ENCODE measurements at places on chromosomes 13 and 19. TPM values are rescaled to one million over a fixed set of nuclear protein-coding genes. Genes with fewer than 3 reads are reported as not detected.

DNA sequence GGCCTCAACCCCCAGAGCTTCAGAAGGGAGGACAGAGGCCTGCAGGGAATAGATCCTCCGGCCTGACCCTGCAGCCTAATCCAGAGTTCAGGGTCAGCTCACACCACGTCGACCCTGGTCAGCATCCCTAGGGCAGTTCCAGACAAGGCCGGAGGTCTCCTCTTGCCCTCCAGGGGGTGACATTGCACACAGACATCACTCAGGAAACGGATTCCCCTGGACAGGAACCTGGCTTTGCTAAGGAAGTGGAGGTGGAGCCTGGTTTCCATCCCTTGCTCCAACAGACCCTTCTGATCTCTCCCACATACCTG is 969 bp upstream of the CEACAM5 start:
- DNase-seq: no peak

- DNase-seq: no peak
These were observed at the start of gene NKG7 for GRCh38 chr19:51372649-51373504. TSS of gene NKG7 (minus strand) at chr19:51372654. CDS start at chr19:51372535, 119 bp downstream.

BCL3 gene
- 30.0 TPM for total RNA-seq

DNA sequence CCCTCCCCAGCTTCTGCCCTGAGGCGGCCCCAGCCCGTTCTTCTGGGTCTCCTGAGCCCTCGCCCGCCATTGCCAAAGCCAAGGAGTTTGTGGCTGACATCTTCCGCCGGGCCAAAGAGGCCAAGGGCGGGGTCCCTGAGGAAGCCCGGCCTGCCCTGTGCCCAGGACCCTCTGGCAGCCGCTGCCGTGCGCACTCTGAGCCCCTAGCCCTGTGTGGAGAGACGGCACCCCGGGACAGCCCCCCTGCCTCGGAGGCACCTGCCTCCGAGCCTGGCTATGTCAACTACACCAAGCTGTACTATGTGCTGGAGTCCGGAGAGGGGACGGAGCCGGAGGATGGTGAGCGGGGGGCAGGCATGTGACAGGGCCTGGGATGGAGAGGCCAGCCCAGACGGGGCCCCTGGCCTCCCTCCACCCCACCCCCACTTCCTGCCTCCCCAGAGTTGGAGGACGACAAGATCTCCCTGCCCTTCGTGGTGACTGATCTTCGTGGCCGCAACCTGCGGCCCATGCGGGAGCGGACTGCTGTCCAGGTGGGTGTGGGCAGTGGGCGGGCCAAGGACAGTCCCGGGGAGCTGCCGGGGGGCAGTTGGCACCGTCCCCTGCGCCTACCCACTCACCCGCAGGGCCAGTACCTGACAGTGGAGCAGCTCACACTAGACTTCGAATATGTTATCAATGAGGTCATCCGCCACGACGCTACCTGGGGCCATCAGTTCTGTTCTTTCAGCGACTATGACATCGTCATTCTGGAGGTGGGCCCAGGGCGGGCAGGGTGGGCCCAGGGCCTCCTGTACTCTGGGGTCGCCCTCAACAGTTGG is 7.0 kb downstream of the DCAF15 start:
- no peak for DNase-seq

- no peak for DNase-seq
These were observed 191.0 kb downstream of the SHISA2 start for GRCh38 chr13:25860862-25861261.

DNA sequence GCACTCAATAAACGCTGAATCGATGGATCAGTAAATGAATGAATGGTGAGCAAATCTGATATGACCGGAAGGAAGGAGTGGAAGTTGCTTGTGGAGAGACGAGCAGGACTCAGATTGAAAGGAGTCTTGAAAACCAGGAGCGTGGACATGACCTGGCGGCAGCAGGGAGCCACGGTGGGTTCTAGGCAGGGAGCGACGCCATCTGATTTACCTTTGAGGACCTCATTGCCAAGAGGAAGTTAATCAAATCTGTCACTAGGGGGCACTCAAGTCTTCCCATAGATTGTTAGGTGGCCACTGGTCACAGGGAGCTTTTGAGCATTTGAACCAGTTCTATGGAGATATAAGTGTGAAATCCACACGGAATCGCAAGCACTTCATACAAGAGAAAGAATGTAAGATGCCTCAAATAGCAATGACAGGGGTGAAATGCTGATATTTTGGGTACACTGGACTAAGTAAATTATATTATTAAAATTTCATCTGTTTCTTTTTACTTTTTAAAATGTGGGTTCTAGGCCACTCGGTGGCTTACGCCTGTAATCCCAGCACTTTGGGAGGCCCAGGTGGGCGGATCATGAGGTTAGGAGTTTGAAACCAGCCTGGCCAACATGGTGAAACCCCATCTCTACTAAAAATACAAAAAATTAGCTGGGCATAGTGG is 9.2 kb upstream of the FBN3 start:
- DNase-seq: peak; percentile 51

APOC4 gene
- not detected for total RNA-seq

PLPPR3 gene
- 7.5 TPM for total RNA-seq

GRCh38 chr13:66543780-66544179 is 686.4 kb downstream of the PCDH9 start:
- no peak for DNase-seq

FCHO1 gene
- 3.1 TPM for total RNA-seq

GRCh38 chr19:1856345-1856697 is 7.1 kb downstream of the KLF16 start:
- no peak for DNase-seq

DNA sequence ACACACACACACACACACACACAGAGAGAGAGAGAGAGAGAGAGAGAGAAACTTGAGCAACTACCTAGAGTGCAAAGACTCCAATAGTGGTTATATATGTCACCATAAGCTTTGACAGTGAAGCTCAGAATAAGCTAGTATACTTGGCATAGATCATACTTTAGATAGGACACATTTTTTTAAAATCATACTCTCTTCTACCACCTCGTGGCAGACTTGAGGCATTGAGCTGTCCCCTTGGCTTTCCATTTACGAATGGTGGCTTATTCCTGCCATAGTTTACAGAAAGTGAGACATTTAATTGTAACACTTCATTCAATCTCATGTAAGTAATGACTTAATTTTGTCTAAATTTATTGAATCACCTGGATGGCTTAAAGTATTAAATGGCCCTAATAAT is 108.2 kb downstream of the EDNRB start:
- no peak for DNase-seq

SHD gene
- not detected for total RNA-seq

ELAVL1 gene
- 57.1 TPM for total RNA-seq

- DNase-seq: no peak
These were observed 309.9 kb upstream of the SLITRK1 start for GRCh38 chr13:84192125-84192524.

GRCh38 chr19:19559931-19560330 is 21.9 kb downstream of the CILP2 start:
- no peak for DNase-seq

SERTM1 gene
- total RNA-seq: 0.35 TPM

DNA sequence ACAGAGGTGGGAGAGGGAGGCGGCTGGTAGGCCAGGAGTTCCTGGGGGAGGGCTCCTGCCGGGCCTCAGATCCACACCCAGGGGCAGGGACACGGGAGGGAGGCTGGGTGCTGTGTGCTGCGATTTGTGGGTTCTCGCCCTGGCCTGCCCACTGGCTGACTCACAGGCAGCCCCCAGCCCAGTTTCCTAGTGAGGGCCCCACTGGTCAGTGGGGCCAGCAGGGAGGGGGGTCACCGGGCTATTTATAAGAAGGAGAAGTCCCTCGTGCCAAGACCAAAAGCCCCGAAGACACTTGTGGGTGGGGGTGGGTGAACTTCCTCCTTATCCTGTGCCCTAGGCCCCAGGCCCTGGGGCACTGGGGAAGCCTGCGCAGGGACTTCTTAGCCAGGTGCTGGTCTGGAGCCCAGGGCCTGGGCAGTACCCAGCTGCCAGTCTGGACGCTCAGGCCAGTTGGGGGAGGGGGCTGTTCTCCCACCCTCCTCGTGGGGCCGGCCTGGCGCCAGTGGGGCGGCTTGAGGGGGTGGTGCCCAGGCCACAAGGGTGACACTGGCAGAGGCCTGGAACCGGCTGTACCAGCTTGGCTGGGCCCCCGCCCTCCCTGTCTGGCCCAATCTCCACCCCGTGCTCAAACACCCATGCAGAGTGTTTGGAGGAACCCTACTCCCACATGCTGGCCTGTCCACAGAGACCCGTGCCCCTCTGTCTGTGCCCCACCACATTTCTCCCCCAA is 5.0 kb upstream of the JUNB start:
- DNase-seq: no peak

GRCh38 chr19:1003283-1003682 is 3.1 kb downstream of the GRIN3B start:
- no peak for DNase-seq
